NCI-H1694 (cell line): ENCODE measurements at places on chromosomes 7 and 10.

- DNase-seq: no peak
Measured at GRCh38 chr7:13912715-13913278, 76.7 kb downstream of the ETV1 start.

DNA sequence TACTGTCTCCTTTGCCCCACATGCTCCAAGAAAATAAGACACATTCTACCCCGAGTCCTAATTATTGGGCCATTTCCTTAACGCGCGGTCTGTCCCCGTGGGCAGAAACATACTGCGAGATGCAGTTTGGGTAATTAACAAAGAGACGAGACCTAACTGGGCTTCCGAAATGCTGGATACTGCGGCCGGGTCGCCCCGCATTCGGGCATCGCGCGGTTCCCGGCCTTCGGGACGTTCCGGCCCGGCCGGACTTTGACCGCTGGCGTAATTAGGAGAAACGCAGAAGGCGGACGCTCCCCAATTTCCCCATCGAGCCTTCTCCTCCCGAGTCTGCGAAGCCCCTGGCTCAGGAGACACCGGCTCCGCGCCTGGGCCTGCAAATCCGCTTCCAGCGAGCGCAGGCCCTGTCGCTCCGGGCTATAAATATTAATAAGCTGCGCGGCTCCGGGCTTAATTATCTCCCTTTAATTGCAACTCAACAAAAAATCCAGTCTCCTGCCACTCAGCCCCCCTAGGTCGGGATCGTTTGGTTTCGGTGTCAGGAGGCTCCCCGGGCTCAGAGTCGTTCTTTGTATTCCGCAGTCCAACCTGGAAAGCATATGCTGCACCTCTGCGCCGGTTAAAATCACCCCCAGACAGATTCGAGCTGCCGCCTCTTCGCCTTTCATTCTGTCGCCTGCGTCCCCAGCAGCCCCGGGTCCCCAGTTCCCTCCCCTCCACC lies 131.5 kb downstream of the SPAG6 start:
- DNase-seq: no peak

DNA sequence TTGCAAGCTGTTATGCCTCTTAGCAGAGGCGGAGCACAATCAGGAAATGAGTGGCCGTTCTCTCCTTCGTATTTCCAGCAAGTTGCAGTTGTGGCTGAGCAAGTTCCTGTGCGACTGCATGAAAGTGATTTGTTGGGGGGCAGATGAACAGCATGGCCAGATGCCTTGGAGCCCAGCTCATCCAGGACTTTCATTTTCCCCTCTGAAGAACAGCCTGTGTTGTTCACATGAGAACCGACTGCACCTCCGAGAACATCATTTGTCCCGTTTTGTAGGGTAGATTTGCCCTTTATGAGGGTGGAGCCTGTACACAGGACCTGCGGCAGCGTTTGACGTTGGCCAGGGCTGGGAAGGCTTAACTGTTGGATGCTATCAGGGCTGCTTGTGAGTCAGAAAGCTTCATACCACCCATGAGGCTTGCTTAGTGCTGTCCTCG lies 4.4 kb downstream of the BAG3 start:
- DNase-seq: no peak

- no peak for DNase-seq
Measured at GRCh38 chr7:74002474-74003017, 25.4 kb upstream of the ELN start.

- no peak for DNase-seq
Measured at GRCh38 chr10:51159841-51160240, 85.6 kb downstream of the PRKG1 start.

GRCh38 chr7:100895701-100895955 lies at the start of gene ACHE:
ACHE (minus strand) TSS chr7:100895888; CDS start chr7:100894232, 1,656 bp downstream.
- DNase-seq: no peak

- DNase-seq: no peak
Measured at GRCh38 chr7:40804477-40805215, 669.8 kb downstream of the SUGCT start.

GRCh38 chr7:35030848-35031247 lies 6.4 kb downstream of the DPY19L1 start:
- DNase-seq: no peak

GRCh38 chr10:115063701-115064658 lies 29.2 kb upstream of the ATRNL1 start:
- no peak for DNase-seq

- no peak for DNase-seq
Measured at GRCh38 chr10:106804992-106805582, 359.4 kb downstream of the SORCS1 start.

DNA sequence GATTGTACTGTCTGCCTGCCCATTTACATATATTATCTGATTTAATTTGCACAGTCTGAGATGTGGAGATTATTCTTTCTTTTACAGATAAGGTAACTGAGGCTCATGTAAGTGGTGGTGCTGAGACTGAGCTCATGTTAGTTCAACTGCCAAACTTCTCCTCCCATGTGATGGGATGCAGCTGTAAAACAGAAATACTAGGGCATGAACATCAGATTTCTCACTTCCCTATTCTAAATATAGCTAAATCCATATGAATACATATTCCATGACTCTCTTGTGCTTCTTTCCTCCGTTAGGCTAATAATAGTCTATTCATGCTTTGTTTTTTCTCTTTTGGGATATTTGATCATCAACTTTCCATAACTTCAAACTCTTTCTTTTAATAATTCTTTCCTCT lies 84.7 kb downstream of the PTPRZ1 start:
- no peak for DNase-seq
